Stimulated activated CD4-positive, alpha-beta T cell treated with anti-CD3 and anti-CD28 coated beads, Interleukin-15, amount 100 ng/mL, for 24 hours (primary cell): ENCODE measurements at places on chromosomes 12 and 14.

GRCh38 chr12:97555547-97556187 is 93.1 kb downstream of the RMST start:
- no peak for DNase-seq

DNA sequence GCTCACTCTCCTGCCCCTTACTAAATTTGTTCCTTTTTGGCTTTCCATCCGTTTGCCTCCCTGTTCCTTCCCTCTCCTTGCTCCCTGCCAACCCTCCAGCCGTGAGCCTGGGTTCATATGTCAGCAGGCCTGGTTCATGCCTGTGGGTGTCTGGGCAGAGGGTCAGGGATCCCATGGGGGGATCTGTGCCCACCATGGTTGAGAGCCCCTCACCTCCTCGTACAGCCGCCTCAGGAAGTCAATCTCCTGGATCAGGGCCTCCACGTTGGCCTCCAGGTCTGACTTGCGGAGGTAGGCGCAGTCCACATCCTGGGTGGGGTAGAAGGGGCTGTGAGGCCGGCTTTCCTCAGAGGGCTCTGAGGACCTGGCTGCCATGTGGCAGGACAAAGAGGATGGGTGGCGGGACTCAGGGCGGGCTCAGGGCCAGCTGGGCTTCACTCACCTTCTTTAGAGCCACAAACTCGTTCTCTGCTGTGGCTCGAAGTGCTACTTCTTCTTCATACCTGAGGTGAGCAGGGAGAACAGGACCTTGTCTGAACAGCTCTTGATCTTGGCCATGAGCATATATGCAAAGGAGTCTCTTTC is 3.6 kb downstream of the KRT83 start:
- no peak for DNase-seq

- no peak for DNase-seq
Measured at GRCh38 chr14:67285876-67286452, 44.7 kb downstream of the PALS1 start.

DNA sequence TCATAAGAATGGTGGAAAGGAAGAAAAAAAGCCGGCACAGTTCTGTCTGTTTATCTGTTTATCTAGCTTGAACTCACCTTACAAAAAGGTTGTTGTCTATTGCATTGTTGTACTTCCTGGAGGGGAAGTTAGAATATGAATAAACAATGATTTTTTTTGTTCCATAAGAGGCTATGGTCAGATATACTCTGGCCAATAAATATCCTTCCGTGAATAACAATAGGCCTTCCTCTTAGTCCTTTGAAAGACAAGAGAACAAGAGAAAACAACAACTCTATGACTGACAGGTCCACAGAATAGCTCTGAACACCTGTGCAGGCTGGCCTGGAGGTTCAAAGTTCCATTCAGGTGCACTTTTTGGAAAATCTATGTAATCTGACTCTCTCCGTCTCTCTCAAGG is 192.8 kb upstream of the KRR1 start:
- no peak for DNase-seq

GRCh38 chr12:53860426-53861345 is 77.9 kb upstream of the HOXC13 start:
- no peak for DNase-seq
